ENCODE measurements at places on chromosomes 6 and 20.

GRCh38 chr6:127076466-127076865 is 42.0 kb upstream of the RSPO3 start:
- no peak for DNase-seq

- DNase-seq = no peak
Measured at GRCh38 chr6:46468403-46469010, 22.7 kb downstream of the RCAN2 start.

GRCh38 chr6:135372758-135373157 is 124.8 kb downstream of the AHI1 start:
- no peak for DNase-seq

GRCh38 chr6:80946402-80946801 is 806.1 kb downstream of the TENT5A start:
- no peak for DNase-seq

DNA sequence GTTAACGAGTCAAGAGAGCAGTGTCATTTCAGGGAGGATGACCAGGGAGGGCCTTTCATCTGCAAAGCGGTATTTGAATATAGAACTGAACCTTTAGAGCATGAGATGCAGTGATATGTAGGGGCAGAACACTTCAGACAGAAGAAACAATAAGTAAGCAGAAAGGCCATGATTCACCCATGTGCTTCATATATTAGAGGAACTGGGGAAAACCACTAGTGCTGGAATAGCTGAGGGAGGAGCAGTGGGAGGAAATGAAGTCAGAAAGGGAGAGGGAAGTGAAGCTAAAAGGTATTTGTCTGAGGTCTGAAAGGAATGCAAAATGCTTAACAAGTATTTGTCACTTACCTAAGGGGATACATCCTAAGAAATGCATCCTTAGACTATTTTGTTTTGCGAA is 391.2 kb downstream of the ADGRB3 start:
- no peak for DNase-seq

- DNase-seq = no peak
Measured at GRCh38 chr6:53691667-53692133, 26.1 kb upstream of the KLHL31 start.

DNA sequence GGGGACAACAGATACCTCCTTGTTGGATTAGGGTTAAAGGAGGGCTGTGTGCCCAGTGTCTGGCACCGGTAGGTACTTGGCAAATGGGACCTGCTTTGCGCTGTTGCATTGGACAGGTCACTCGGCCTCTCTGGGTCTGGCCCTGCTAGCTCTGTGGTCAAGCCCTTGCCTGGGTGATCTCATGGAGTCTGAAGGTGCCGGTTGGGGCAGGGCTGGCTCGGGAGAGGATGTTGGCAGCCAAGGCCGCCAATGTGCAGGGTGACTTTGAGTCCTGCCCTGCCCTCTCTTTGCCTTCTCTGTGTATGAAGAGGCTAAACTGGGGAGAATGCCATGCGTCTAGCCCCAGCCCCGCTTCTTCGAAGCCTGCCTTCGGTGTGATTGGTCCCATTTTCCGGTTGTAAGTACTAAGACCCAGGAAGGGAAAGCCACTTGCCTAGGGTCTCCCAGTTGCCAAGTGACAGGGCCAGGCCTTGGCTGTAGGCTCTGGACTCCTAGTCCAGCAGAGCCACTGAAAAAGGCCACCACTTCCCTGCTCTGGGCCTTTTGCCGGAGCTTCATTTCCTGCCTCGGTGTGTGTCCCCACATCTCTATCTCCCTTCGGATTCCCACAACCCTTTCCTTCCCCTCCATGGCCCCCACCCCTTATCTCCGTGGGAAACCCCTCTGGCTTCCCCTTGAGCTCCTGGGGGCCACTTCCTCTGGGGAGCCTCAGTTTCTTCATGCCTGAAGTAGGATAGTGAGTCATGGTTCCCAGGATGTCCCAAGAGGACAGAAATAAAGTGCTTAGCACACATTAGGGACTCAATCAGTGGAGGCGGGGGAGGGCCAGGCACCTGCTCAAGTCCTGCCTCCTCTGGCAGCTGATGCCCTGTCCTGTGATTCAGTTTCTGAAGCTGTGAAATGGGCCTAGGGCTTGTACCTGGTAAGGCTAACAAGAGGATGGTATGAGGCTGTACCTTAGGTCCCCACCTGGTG is 3.9 kb downstream of the SRC start:
- DNase-seq = no peak

GRCh38 chr6:26660000-26660361 is 435 bp upstream of the ZNF322 start:
- no peak for DNase-seq

- DNase-seq = no peak
Measured at GRCh38 chr6:36198986-36199385, 2.4 kb downstream of the BRPF3 start.

DNA sequence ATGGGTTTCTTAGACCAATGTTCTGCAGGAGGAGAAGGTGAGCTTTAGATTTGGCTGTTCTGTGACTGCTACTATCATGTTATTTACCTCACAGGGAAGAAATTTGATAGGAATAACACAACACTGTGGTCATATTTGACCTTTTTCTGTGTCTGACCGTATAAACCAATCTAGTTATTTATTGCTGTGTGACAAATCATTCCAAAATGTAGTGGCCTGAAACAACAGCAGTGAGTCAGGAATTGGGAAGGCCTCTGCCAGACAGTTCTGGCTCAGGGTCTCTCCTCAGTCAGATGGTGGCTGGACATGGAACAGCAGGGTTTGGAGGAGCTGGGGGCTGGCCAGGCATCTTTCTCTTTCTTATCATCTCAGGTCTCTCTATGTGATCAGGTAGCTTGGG is 33.0 kb downstream of the RIPOR2 start:
- DNase-seq = no peak

- no peak for DNase-seq
Measured at GRCh38 chr20:57224641-57225138, 41.8 kb downstream of the BMP7 start.

DNA sequence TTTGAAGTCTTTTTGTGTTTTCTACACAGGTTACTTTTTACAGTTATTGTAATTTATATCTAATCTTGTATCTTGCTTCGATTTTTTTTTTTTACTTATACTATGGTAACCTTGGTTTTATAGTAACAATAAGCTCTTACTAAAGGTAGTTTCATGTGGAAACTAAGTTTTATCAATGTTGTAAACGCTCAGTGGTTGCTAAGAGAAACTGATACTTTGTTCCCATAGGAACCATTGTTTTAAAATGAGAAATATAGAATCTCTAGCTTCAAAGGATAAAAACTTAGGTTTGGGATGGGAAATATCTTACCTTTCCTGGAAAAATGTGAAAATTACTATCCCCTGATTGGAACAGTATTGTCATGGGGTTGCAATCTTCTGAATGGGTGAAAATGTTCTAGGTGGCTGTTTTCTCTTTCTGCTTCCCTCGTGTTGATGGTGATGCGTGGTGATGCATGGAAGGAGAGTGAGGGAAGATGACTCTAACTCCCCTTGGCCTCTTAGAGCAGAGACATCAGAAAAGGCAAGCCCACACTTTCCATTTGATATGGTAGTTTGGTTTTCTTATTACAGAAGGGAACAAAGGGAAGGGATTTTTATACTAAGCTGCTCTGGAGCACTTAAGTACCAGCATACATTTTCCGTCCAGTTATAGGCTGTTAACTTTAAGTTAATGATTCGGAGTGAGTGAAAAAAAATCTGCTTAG is 23.5 kb upstream of the BACH2 start:
- no peak for DNase-seq

DNA sequence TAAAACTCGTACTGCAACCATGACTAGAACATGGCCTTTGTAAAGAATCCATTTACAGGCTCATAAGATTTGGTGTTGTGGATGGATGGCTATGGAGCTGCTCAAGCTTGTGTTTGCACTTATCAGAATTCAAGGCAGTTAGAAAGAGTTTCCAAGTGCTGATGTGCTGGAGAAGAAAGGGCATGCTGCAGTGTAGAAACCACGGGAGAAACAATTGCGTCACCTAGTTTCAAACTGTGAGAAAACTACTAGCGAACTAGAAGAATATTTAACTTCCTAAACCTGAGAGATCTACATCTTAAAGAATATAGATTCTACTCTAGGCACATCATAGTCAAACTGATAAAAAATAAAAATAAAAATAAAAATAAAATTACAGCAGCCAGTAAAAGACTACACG is 116.2 kb downstream of the SGK1 start:
- no peak for DNase-seq

DNA sequence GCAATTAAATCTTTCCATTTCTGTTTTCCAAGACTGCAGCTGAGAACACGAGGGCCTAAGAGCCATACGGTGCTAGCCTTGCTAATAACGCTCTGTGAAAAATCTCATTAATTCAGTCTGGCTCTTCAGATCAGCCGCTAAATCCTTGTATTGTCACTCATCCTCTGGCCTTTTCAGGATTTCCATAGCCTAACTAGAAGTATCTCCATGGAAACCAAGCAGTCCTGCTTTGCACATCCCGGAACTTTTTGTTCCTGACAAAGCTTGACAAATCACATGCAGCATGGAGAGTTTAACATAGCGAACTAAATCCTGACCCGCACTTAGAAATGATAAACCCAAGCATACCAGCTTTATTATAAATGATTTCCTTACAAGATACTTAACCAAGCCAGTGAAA is 383.7 kb downstream of the CD83 start:
- DNase-seq = no peak

GRCh38 chr6:15870333-15871043 is 207.7 kb upstream of the DTNBP1 start:
- DNase-seq = no peak

DNA sequence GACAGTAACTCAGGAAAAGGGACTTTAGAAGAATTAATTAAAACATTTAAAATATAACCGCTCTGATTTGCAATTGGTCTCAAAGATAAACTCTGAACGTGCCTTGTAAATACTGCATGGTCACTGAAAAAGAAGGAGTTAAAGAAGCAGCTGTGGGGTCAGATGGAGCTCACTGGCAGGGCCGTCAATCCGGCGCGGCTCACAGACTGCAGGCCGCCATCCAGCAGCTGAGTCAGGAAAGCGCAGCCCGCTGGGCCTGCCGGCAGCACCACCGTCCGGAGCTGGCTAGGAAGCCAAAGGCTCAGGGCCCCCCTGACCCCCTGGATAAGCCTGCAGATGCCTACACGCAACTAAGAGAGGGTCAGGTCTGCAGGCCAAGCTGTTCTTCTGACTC is 54.2 kb upstream of the FRMD1 start:
- no peak for DNase-seq

GRCh38 chr6:135797361-135797760 is 54.1 kb upstream of the PDE7B start:
- DNase-seq = no peak

GRCh38 chr20:3741836-3742458 is 9.5 kb downstream of the HSPA12B start:
- no peak for DNase-seq

DNA sequence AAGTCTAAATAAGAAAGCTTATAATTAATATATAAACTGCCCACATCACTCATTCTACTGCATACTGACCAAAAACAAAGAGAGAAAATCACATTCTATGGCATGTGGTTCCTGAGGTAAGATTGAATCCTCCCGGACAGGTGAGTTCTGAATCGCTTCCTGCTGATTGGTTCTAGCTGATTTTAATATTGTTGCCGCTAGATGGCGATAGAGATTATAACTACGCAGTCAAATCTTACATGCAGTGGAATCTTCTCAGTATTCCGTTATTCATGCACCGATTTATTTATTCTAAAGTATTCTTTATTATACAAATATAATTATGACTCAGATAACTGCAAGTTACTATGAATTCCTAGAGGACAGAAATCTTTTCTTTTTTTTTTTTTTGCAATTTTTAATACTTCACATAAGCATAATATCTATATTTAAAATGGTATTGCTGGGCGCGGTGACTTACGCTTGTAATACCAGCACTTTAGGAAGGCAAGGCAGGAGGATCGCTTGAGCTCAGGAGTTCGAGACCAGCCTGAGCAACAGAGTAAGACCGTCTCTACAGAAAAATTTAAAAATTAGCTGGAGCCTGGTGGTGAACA is 24.2 kb upstream of the TMX4 start:
- DNase-seq = peak; percentile 20

- DNase-seq = no peak
Measured at GRCh38 chr20:35466856-35467255, 11.5 kb downstream of the CEP250 start.

GRCh38 chr6:167839343-167839742 is 12.6 kb downstream of the AFDN start:
- no peak for DNase-seq

- DNase-seq = no peak
Measured at GRCh38 chr6:162750776-162751175, 23.0 kb downstream of the PACRG start.

- DNase-seq = no peak
Measured at GRCh38 chr6:33075208-33075567, 602 bp upstream of the HLA-DPB1 start.

All from AG09319 (cell line).